ENCODE measurements at places on chromosomes 4 and X. TPM values are rescaled to one million over a fixed set of nuclear protein-coding genes. Genes with fewer than 3 reads are reported as not detected.

ETDB gene
- total RNA-seq, result not detected

DNA sequence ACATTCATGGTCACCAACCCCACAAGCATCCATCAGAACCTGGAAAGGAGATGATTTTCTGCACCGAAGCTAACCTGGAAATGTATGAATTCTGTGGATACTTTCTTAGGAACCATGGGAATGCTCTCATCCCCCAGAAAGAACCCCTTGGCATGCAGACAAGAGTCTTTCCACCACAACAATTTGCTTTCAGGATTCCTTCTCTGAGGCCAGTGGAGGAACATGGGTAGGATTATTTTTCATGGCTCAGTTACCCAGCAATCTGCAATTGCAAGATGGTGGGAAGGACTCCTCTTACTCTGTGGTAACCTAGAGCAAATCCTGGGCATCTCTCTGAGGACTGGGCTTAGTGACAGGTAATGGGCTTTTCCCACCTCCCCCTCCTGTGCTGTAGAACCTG is 131.9 kb upstream of the MSX1 start:
- DNase-seq, result no peak
- no peaks in the 10 kb centered on the region for H3K27me3 ChIP-seq

DNA sequence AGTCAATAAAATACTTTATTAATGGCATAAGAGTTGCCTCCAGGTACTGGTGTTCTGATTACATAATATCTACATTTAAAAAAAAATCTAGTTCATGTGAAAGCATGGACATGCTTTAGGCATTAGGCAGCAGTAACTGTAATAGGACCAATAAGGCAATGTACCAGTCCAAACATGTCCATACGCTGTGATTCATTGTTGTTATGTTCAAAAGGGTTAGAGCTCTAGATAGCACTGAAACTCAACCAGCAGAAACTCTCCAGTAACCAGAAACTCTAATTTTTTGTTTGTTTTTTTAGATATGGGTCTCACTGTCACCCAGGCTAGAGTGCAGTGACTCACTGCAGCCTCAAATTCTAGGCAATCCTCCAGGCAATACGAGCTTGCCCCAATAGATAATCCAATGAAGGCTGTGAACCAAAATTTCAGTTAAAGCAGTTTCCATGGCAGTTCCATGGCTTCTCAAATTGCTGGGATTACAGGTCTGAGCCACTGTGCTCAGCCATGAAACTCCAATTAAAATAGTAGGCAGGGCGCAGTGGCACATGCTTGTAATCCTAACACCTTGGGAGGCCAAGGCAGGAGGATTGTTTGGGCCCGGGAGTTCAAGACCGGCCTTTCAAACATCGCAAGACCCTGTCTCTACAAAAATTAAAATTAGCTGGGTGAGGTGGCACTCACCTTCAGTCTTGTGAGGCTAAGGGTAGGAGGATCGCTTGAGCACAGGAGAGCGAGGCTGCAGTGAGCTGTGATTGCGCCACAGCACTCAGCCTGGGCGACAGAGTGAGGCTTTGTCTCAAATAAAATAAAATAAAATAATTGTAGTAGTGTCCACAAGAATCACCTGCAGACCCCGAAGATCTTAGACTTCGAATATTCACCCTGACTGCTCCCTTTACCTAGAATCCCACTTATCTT is 36.3 kb downstream of the MGARP start:
- H3K4me3 ChIP-seq, result no peak overlapping the region
- no peak for DNase-seq
- peaks cover 1% of the 10 kb centered on the region for H3K36me3 ChIP-seq

DNA sequence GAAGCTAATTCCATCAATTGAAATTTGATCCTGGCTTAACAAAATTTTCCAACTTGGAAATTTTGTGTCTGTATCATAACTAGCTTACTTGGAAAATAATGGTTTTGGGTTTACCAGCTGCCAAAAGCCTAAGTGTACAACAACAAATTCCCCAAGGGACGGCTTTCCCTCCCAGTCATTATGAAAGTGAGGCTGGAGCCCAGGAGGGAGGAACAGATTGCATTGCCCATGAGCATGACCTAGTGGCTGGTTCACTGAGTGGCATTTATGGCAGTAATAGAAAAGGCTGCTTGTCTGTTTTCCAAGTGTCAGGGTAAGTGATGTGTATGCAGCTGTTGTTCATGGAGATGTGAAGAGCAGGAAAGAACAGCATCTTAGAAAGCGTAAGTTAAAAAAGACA is 70.8 kb upstream of the HHIP start:
- H3K27me3 ChIP-seq, result no peaks in the 10 kb centered on the region
- H3K36me3 ChIP-seq, result no peaks in the 10 kb centered on the region
- H3K27ac ChIP-seq, result no peak overlapping the region
- peaks cover 5% of the 10 kb centered on the region for H3K4me1 ChIP-seq
- no peak for DNase-seq
- H3K4me3 ChIP-seq, result no peak overlapping the region

GRCh38 chr4:150150629-150151062 is 72.4 kb downstream of the DCLK2 start:
- no peak overlapping the region for H3K4me3 ChIP-seq
- H3K36me3 ChIP-seq, result no peaks in the 10 kb centered on the region
- DNase-seq, result no peak
- H3K4me1 ChIP-seq, result peaks cover 21% of the 10 kb centered on the region
- peak overlapping the region; percentile 21 for H3K27ac ChIP-seq

GRCh38 chr4:23630110-23630509 is 259.7 kb downstream of the PPARGC1A start:
- H3K27me3 ChIP-seq, result no peaks in the 10 kb centered on the region
- DNase-seq, result no peak
- H3K4me1 ChIP-seq, result peaks cover 16% of the 10 kb centered on the region
- no peak overlapping the region for H3K27ac ChIP-seq
- H3K4me3 ChIP-seq, result no peak overlapping the region

GRCh38 chrX:108699368-108699767 is 37.0 kb downstream of the IRS4 start:
- H3K36me3 ChIP-seq, result peaks cover 10% of the 10 kb centered on the region
- H3K27ac ChIP-seq, result no peak overlapping the region
- DNase-seq, result no peak
- H3K27me3 ChIP-seq, result no peaks in the 10 kb centered on the region
- no peaks in the 10 kb centered on the region for H3K4me1 ChIP-seq
- H3K4me3 ChIP-seq, result no peak overlapping the region

CWH43 gene
- not detected for total RNA-seq

DNA sequence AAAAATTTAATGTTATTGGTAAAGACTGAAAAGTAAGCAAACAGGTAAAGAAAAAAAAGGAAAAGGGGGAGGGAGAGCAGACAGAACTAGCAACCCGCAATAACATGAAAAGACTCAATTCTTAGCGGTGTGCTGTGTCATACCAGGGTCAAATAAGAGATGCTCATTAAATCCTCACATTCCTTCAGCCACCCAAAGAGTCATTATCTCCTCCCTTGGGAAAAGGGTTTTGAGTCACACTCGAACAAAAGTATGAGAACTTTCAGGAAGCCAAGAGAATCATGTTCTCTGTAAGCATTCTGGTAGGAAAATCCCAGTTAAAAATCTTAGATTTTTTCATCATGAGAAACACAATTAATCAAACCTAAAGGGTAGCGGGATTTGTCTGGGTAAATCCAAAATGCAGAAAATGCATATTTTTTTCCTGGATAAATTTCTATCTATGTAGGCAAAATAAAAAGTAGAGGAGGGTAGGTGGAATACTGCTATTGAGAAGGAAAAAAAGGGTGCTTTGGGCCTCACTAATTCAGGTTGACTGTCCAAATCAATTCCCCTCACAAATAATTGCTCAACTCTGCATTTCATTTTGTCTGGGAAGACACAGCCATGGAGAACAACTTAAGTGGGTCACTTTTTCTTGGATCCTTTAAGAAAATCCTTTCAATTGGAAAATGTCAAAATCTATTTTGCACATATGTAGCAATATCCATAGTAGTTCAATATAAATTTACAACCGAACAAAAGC is 23.2 kb downstream of the TNIP3 start:
- no peaks in the 10 kb centered on the region for H3K36me3 ChIP-seq
- peaks cover 25% of the 10 kb centered on the region for H3K4me1 ChIP-seq
- no peaks in the 10 kb centered on the region for H3K27me3 ChIP-seq
- no peak for DNase-seq
- no peak overlapping the region for H3K27ac ChIP-seq
- no peak overlapping the region for H3K4me3 ChIP-seq

DNA sequence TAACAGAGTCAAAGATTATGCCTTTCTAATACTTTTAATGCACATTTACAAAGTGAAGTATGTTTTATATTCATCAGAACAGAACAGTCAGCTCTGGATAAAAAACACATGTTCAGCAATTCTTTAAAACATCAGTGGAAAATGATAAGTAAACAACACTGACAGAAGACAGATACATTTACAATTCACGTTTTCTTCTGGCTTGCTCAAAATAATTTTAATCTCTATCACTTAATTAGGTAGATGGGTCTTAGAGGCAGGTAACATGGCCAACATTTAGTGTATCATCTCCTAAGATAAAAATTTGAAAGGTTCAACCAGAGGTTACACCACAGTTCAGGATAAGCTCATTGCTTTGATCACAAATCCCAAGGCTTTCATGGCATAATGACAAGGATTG is 156.8 kb upstream of the MAB21L2 start:
- no peak overlapping the region for H3K4me3 ChIP-seq
- no peak for DNase-seq
- H3K4me1 ChIP-seq, result peaks cover 22% of the 10 kb centered on the region
- H3K27ac ChIP-seq, result peak overlapping the region; percentile 77

DNA sequence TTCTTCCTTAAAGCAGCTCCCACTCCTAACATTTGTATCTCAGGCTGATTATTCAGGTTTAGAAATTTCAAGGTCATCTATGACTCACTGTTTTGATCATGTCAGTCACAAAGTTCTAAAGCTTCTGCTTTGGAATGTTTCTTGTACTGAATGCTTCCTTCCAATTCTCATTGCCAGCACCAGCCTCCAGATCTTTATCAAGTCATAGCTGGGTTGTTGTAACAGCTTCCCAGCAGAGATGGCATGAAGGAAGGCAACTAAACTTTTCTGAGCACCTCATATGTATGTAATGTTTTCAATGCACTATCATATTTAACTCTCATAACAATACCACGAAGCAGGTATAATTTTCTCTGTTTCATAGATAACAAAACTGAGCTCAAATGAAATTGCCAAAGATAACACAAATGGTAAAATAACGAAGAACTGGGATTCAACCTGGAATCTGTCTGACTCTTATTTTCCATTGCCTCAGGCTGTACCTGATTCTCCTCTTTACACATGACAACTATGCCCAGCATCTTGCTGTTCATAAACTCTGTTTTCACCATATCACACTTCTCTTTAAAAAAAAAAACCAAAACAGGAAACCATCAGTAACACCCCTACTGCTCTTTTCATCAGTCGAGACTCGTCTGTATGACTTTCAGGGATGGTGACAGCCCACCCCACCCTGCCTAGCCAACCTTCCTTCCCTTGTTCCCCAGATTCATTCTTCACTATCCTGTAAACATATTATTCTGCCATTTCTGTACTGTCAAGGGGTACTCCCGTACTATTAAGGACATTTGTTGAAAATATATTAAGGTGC is 13.4 kb downstream of the TRPC3 start:
- no peak overlapping the region for H3K27ac ChIP-seq
- H3K36me3 ChIP-seq, result no peaks in the 10 kb centered on the region
- no peak overlapping the region for H3K4me3 ChIP-seq
- peaks cover 2% of the 10 kb centered on the region for H3K4me1 ChIP-seq

DNA sequence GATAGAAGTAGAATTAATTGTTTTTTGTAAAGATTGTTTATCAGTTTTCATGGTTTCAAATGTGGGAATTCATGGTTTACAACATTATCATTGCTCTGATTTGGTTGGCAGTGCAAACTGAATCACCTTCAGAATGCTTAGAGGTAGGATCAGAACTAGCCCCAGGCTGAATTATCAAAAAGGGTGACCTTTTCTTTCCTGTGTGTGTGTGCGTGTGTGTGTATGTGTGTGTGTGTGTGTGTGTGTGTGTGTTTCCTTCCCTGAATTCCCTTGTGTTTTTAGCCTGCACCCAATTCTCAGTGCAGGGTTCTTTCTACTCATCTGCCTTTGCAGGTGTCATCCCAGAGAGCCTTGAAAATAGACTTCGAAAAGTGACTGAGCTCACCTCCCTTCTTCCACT is 125.0 kb downstream of the BMPR1B start:
- H3K27ac ChIP-seq, result no peak overlapping the region
- DNase-seq, result no peak
- H3K4me1 ChIP-seq, result no peaks in the 10 kb centered on the region
- no peaks in the 10 kb centered on the region for H3K36me3 ChIP-seq

GRCh38 chr4:151671541-151672059 is 89.2 kb downstream of the GATB start:
- no peak overlapping the region for H3K27ac ChIP-seq
- no peaks in the 10 kb centered on the region for H3K36me3 ChIP-seq
- DNase-seq, result no peak

DNA sequence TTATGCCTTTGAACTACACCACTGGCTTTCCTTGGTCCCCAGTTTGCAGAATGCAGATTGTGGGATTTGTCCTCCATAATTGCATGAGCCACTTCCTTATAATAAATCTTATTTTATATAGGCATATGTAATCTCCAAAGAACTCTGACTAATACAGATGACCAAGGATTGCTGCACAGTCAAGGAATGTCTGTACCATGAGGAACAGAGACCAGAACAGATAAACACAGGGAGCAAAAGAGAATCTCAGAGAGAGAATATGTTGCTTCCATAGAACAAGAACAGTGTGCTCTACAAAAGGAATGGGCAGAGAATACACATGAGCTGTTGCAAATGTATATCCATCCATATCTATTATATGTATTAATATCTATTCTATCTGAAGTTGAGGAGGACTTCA is 111.1 kb downstream of the ADRA2C start:
- no peaks in the 10 kb centered on the region for H3K36me3 ChIP-seq
- H3K27ac ChIP-seq, result no peak overlapping the region
- no peak overlapping the region for H3K4me3 ChIP-seq
- no peak for DNase-seq
- H3K27me3 ChIP-seq, result peaks cover 88% of the 10 kb centered on the region

GRCh38 chr4:13523591-13524503 is 20.5 kb downstream of the NKX3-2 start:
- H3K27ac ChIP-seq, result no peak overlapping the region
- no peaks in the 10 kb centered on the region for H3K36me3 ChIP-seq
- H3K4me3 ChIP-seq, result no peak overlapping the region

DNA sequence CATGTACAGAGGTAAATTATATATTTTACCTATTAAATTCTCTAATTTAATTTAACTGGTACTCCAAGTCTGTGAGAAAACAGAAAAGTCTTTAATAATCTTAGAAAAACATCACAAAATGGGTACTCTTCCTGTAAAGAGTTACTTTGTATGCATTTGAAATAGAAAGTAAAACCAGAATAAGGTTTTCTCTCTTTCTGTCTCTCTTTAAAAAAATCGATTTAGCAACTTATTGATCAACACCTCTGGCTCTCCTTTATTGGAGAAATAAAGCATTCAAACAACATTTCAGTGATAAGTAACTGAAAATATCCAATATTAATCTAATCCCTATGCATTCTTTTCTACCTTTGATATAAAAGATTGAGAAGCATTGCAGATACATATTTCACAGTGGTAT is 27.4 kb downstream of the ATOH1 start:
- peaks cover 62% of the 10 kb centered on the region for H3K27me3 ChIP-seq
- DNase-seq, result no peak
- H3K27ac ChIP-seq, result no peak overlapping the region
- no peak overlapping the region for H3K4me3 ChIP-seq

SPATA4 gene
- total RNA-seq, result 0.20 TPM

All from mesothelial cell of epicardium (in vitro differentiated cells).